ENCODE measurements at places on chromosomes 1 and 21.

- DNase-seq: no peak
Observed at GRCh38 chr1:30437059-30437576, 286.3 kb downstream of the MATN1 start.

GRCh38 chr1:121414905-121415304 lies 230.1 kb downstream of the SRGAP2C start:
- DNase-seq: no peak

DNA sequence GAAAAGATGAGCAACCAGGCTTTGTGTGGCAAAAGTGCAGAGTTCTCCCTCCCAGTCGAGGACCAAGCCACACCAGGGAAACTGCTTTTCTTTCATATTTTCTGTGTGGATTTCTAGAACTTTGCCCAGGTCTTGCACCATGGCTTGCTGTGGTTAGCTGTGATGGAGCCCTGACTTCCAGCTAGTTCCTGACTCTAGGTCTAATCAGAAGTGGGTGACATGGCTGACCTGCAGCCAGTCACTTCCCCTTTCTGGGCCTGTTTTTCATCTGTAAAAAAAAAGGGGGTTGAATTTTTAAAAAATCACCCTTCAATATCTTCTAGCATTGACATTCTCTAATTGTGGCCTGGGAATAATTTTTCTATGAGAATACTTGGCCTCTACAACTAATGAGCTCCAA lies 491.2 kb upstream of the USP24 start:
- no peak for DNase-seq

DNA sequence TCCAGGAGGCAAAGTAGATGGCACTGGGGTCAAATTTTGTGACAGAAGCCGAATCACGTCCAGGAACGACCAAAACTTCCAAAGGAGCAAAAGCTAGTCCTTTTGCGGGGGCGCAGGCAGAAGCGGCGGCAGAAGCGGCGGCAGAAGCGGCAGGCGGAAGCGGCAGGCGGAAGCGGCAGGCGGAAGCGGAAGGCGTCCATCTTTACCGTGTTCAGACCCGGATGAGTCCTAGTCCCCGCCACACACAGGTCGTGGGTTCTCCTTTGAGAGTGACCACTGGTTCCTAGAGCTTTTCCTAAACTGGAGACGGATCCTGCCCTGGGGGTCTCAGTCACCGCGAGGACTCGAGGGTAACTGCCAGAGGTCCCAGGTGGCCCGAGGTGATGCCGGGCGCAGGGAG lies 53.6 kb downstream of the POFUT2 start:
- no peak for DNase-seq

GRCh38 chr1:20732588-20733359 lies at the start of gene SH2D5:
Gene SH2D5 (minus strand): TSS chr1:20732703. CDS start chr1:20728044, 4,659 bp downstream.
- DNase-seq: peak; percentile 84

DNA sequence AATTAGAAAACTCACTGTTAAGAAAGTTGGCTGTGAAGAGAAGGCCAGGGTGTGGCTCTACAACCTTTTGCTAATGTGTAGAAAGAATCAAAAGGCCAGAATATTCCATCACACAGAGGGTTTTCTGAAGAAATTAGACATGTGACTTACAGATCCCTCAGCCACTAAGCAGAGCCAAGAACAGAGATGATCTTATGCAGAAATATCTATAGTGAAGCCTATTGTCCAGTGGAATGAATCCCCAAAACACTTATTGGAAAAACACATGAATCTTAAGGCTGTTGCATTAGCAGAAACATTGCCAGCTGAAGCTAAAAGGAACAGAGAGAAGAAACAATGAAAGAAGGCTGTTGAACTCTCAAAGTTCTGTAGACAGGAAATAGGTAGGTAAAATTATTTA lies 979.2 kb downstream of the MRPL39 start:
- DNase-seq: no peak

DNA sequence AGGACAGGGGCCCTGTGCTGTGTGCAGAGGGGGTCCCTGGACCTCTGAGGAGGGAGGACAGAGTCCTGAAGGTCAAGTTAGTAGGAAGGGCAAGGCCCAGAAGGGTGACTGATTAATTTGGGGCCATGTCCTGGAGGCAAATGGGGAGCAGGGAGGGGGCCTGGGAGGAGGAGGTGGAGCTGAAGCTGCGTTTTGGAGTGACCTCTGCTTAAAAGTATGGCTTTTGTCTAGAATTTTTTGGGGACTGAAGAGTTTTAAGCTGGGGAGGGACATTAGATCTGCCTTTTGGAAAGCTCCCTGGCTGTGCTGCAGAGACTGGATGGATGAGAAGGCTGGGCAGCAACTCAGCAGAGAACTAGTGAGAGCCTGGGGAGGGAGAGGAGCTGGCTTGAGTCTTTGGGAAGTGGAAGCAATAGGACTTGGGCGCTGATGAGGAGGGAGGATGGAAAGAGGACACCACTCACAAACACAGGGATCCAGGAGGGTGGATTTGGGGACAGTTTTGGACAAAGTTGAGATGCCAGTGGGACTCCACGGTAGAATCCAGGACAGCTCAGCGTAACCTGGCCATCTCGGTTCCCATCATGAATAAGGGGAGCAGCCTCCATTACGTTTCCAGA lies 52.9 kb downstream of the ACBD3 start:
- DNase-seq: no peak

GRCh38 chr1:161083748-161084596 lies 5.4 kb downstream of the NECTIN4 start:
- DNase-seq: no peak

DNA sequence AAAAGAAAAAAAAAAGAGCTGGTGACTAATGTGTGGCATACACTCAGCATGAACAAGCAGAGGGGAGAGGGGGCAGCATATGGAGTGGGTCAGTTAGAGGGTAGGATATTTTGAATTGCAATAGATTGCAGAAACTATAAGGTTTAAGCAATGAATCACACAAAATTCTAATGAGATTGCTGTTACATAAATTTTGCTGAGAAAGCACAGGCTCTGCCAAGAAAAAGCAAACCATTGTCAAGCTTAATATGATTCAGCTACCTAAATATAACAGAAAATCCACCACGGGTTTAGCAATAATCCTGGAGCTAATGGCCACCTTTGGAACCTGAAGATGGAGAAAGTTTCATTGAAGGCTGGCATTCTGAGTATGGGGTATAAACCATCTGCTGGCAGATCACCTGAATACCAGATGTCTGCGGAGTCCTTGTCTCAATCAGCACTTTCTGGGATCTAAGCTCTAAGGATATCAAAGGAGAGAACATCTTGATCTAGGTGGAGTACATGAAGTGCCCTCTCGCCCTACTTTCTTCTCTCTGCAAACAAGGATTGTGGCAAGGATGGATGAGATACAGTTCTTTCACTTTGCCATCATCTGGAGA lies 30.3 kb upstream of the ANGPTL7 start:
- no peak for DNase-seq

DNA sequence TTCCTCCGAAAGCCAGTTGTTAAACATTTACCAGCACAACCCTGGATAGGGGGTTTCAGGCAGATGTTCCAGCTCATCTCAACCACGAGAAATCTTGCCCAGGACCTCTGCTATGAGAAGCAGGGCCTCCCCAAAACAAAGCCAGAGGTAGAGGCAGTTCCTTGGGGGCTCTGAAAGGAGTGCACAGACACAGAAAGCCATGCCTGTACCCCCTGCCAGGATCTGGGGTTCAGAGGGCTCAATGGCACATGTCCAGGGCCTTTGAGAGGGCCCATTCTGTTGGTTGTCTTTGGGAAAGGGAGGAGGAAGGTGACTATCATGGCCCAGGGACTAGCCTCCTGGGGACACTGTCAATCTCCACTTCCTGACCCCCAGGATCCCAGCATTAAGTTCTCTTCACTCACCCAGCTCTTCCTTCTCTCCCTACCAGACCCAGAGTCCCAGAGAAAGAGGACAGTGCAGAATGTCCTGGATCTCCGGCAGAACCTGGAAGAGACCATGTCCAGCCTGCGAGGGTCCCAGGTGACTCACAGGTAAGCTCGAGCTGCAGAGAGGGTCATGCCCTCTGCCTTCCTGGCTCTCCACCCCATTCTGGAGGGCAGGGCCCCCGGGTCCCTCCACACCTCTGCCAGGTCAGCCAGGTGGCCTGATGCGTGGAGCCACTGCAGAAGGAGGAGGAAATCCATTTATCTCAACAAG lies 116.4 kb upstream of the IPO9 start:
- no peak for DNase-seq
